ENCODE measurements at places on chromosomes 6 and 20.

DNA sequence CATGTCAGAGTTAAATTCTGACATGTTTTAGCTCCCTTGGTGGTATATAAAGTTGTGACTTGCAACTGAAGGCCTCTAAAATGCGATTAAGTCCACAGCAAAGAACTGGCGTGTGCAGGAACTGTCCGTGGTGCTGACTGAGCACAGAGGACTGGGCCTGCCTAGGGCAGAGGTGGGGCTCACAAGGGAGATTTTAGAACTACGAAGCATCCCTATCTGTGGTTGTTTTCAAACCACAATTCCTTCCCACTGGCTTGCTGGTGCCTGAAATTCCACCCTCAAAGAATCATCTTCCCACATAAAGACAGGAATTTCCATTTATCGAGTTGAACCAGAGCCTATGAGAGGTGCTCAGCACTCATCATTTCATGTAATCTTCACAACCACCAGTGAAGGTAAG lies 30.1 kb downstream of the RIMS4 start:
- no peak for DNase-seq

- DNase-seq = no peak
These were observed 23.5 kb upstream of the RNF24 start for GRCh38 chr20:4038676-4039370.

DNA sequence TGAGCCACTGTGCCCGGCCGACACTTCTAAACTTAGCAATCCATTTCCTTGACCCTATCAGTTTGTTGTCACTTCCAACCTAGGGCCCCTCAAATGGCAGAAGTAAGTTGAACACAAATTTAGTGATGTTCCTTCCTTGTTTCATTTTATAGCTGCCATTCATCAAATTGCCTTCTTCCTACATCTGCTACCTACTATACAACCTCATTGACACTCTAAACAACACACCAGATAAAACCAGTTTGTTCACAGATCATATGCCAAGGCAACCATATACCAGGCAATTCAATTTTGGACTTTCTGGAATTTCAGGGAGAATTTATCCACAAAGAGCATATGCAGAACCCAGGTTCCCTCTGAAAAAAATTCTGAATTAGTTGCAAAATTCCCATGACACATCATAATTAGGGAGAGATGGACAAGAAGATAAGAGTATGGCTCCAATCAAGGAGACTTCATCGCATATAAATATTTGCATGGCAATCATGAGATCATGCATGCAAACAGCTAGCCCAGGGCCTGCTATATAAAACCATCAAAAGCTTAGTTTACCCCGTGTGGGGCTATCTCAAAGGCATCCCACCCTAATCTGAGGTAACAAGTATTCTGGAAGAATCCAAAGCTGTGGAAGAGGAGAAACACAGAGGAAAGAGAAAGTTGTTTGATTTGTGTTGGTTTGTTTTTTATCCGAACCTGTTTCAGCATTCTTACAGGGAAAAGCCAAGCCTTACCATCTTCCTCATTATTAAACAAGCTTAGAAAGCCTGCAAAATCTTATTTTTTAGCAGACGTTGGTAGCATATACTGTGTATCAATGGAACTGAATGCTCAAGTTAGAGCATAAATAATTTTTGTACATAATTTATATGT lies 132.8 kb upstream of the TNFAIP3 start:
- no peak for DNase-seq

GRCh38 chr6:149400050-149400449 lies at the start of gene SUMO4:
Gene SUMO4 (plus strand): TSS chr6:149400262. CDS start chr6:149400392, 130 bp downstream.
- no peak for DNase-seq

DNA sequence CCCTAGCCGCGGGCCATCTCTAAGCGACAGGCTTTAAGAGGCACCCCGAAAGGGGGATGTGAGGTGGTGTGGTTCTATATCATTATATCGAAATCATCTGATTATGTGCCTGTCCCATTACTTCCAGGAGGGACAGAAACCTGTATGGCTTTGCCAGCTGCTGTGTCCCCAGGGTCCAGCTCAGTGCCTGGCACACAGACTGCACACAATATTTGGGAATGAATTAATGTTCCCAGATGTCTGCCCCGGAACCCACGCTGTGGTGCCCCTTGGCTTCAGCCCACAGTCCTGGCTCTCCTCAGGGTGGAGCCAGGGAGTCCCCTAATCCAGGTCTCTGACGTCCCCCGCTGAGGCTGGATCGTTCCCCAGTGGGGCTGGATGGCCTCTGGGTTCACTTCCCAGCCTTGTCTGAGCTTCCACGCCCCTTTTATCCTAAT lies 8.9 kb upstream of the AHCY start:
- DNase-seq = no peak

DNA sequence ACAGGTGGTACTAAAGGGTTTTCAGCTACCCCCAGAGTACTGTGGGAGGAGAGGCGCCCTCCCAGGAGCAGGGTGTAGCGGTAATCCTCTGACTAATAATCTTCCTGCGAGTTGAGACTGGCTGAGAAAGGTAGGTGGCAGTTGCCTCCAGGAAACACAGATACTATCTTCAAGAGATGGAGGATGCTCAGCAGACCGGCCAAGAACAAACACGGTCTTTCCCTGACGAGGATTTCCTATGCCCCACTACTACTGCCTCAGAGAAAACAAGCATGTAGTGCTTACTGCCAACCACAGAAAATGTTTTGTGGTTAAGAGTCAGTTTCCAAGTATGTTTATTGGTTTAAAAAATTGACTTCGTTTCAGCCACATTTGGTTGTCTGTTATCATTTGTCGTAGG lies 26.8 kb downstream of the C6orf89 start:
- DNase-seq = no peak

DNA sequence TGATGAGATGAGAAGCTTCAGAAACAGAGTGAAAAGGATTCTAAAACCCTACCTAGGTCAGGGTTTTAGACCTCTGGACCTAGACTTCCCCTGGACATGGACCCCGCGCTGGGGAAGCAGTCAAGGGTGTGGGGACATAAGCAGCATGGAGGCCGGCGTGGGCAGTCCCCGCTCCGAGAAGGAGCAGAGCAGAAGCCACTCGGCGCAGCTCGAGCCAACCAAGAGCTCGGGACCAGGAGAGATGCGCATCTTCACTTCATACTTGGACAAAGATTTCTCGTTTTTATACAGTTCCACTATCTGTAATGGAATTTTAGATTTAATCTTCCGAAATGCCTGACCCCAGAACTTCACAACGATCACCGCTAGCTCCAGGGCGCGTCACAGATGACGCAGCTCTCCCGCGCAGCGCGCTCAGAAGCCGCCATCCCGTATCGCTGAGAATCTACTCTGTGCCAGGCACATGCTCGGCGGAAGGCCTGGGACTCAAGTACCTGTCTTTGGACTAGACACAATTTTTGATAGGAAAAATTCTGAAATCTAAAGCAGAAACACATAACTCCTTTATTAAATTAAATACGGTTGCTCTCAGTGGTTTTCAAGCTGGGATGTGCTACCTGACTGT lies 60.3 kb downstream of the WDR27 start:
- no peak for DNase-seq

DNA sequence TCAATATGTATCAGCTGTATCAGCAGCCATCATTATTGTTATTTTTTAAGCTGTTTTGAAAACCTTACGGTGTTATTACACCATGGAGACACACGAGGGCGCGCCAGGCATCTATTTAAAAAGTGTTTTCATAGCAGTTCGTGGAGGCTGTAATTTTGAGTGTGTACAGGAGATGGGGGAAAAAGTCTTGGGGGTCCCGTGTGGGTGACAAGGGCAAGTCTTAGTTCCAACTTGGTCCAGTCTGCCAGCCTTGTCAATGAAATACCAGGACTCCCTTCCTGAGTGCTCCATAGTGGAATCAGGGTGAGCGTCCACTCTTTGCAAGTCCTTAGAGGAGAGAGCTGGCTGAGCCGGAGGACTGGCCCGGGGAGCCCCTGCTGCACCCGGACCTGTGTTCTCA lies 43.3 kb downstream of the SLC2A10 start:
- DNase-seq = peak; percentile 3

DNA sequence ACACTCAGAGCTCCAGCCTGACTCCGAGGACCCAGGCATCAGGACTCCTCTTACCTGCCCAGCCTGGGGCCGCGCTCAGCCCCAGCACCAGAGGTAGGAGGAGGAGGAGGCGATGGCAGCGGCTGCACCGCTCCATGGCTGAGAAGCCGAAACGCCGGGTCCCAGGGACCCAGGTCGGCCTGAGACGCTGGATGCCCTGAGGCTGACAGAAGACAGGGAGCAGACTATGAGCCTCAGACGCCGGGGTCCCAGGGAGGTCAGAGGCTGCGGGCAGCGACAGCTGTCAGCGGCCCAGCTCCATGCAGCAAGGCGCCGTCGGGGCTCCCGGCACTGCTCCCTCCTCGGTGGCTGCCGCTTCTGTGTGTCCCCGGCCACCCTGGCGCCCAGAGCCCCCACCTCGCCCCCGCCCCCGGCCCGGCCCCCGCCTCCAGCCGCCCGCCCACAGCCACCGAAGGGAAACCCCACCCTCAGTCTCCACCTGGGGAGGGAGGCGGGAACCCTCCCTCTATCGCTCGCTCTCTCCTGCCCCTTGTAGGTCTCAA lies at the start of gene COL11A2:
COL11A2 (minus strand) TSS at position 363 of the 542 bp plus-strand sequence; CDS start at position 136, 227 bp downstream.
- peak; percentile 28 for DNase-seq

DNA sequence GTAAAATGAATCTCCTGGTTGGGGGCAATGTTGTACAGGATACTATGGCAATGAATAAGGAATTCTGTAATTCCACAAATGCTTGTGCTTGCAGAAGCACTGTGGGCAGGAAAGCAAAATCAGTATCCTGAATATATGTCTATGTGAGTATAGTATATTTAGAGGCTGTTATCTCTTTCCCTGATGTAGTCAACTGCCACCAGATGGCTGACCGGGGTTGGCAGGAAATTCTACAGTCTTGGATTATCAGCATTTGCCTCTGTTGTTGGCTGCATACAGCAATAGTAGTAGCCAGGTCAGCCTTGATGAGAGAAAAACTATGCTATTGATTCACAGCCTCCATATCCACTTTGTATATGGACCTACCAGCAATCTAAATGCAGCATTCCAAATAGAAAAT lies 425.1 kb upstream of the JAG1 start:
- no peak for DNase-seq

GRCh38 chr20:46132705-46133120 lies 14.6 kb downstream of the CD40 start:
- peak; percentile 22 for DNase-seq

DNA sequence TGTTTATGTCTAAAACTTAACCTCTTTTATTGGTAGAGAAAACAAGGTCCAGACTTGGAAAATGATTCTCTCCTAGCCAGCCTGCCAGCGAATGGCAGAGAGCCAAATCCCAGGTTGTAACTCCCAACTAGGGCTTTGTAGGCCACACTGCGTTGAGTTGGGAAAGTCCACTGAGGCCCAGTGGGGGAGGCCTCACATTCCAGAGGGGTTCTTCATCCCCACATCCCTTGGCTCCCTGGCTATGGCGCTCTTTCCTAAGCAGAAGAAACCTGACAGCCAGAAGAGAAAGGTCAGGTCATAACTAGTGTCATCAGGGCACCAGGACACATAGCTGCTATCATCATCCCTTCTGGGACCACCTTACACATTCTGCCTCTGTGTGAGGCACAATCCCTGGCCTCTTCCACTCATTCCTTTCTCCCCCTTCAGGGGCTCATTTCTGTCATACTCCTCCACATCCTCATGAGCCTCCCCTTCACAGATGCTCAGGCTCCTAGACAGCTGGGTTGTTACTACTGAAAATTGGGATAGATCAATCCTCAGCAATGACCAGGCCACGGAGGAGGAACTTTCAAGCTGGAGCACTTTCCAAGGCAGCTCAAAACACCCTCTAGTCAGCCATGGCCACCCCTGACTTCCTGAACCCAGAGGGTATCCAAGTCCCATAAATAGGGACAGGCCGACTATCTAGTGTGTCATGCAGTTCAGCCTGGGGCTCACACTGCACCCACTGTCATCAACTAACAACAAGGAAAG lies 48.6 kb downstream of the TCP11 start:
- no peak for DNase-seq

GRCh38 chr20:25310268-25310920 lies 62.5 kb downstream of the PYGB start:
- DNase-seq = no peak

- no peak for DNase-seq
These were observed 14.7 kb downstream of the UST start for GRCh38 chr6:148761527-148762011.

DNA sequence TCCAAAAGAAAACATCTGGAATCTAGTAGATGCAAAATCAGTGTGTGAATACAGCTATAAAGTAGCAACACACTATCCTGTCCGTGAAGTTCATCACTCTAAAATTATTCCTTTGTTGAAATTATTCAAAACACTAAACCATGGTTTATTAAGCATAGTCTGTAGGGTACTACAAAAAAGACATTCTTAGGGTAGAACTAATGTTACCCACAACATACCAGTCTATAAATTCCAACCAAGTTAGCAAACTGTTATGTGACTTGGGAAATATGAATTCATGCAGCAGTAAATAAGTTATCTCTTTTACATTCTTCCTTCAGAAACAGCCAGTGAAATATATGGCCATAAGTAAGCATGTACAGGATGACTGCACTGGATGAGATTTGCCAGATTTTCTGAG lies 580.3 kb upstream of the ADGRB3 start:
- no peak for DNase-seq

- DNase-seq = no peak
These were observed 190.8 kb downstream of the UBE3D start for GRCh38 chr6:82874867-82875266.

- no peak for DNase-seq
These were observed 26.3 kb upstream of the SLC22A3 start for GRCh38 chr6:160321729-160322505.

DNA sequence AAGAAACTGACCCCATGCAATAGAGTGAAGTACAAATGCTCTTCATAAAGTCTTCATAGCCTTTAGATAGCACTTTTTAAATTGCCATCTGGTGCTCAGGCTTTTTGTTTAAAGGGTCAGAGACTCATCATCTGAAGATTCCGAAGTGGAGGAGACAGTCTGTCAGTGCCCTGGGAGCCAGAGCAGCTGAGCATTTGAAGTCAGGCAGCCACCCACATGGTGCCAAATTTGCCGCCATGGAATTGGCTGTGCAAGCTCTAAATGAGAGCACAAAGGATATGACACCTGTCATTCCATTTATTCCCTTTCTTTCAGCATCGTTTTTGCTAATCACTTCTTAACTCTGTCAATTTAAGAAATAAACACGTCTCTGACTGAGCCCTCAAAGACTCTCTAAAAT lies 32.8 kb upstream of the CEP162 start:
- no peak for DNase-seq

DNA sequence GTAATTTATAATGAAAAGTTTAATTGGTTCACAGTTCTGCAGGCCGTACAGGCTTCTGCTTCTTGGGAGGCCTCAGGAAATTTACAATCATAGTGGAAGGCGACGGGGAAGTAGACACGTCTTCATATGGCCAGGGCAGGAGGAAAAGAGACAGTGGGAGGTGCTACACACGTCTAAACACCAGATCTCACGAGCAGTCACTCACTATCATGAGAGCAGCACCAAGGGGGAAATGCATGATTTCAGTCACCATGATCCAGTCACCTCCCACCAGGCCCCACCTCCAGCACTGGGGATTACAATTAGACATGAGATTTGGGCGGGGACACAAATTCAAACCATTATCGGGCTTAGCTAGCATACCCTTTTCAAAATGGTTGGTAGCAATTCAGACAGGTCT lies 41.2 kb downstream of the EIF2S2 start:
- no peak for DNase-seq

All from effector CD8-positive, alpha-beta T cell (primary cell).